Stimulated activated CD4-positive, alpha-beta T cell treated with anti-CD3 and anti-CD28 coated beads, Interleukin-12 subunit alpha, Interleukin-12 subunit beta, amount 100 ng/mL, for 24 hours (primary cell): ENCODE measurements at places on chromosomes 3 and 15.
A peak's percentile ranks its signal among the peaks of the same experiment; 100 is the strongest.

- no peak for DNase-seq
These were observed 7.5 kb downstream of the HDGFL3 start for GRCh38 chr15:83200162-83200561.

- no peak for DNase-seq
These were observed 50.2 kb downstream of the EPHB3 start for GRCh38 chr3:184611607-184612281.

DNA sequence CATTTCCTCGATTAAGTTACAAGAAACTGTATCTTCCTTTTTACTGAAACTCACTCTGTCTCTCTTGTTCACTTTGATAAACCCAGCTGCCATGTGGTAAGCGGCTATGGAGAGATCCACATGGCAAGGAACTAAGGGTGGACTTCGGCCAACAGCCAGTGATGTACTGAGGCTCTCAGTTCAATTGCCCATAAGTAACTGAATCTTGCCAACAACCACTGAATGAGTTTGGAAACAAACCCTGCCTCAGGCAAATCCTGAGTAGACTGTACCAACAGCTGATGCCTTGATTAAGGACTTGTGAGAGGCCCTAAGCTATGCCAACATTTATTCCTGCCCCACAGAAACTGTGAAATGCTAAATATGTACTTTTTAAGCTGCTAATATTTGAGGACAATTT, 433.5 kb downstream of the PLOD2 start:
- no peak for DNase-seq

GRCh38 chr15:99121691-99122410, 17.0 kb downstream of the SYNM start:
- no peak for DNase-seq

GRCh38 chr15:51600114-51600513, 22.5 kb downstream of the DMXL2 start:
- no peak for DNase-seq

DNA sequence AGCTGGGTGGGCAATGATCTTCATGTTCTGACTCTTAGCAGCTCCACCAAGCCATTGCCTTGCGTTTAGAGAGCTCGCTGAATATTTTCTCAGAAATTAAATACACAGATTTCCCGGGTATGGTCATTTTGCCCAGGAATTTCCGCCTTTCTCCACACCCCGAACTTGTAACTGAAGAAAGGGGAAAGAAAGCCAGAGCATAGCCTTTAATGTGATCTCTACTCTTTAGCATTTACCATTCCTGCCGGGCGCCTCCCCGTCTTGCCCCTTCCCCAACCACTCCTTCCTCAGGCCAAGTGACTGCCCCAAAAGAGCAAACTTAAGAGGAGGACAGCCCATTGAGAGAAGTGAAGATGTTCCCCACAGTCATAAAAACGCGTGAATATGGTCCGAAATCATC, 53.1 kb downstream of the LMCD1 start:
- no peak for DNase-seq

GRCh38 chr3:174869448-174869847, 10.3 kb downstream of the NAALADL2 start:
- no peak for DNase-seq

DNA sequence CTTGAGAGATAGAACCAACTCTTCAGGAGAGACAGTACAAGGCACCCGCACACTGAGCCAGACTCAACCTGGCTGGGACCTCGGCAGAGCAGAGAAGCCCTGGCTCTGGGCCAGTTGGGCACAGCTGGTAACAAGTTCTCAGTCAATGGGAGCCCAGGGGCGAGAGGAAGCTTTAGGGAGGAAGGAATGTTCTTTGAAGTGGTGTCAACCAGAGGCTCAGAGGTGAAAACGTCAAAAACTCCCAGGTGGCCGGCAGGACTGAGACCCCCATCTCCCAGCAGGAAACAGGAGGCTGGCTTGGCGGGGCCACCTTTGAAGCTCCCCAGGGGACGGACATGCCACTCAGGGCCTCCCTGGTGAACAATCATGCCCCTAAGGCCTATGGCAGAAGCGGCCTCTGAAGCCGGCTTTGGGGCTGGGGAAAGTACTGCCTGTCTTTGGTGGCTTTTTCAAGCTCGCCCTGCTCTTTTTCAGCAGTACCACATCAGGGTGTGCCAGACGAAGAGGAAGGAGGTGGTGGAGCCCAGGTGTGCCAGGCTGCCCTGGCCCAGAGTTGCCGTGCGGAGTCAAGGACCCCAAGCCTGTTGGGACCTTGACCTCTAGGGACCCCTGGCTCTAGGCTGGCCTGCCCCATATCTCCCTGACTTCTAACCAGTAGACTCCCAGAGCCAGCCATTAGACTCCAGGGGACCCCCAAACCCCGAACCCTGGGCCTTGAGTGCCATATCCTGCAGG, 16.7 kb upstream of the TBC1D21 start:
- DNase-seq: no peak

- DNase-seq: no peak
These were observed 19.3 kb downstream of the IFT80 start for GRCh38 chr3:160379628-160380214.

DNA sequence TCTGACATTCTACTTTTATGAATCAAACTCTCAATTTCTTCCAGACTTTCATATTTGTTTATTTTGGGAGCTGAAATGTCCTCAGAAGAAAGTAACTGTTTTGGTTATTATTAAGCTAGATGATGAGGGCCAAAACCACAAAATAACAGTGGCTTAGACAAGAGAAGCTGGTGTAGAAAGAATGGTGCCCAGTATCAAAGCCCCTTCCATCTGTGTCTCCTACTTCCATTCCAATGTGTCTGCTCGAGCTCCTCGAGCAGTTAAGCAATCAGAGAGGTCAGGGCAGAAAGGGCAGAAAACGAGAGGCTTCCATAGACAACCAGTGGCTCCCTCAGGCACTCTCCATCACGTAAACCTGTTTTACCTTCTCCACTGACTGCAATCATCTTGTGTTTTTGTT, 59.7 kb upstream of the MAGI1 start:
- no peak for DNase-seq

- DNase-seq: no peak
These were observed 314.4 kb downstream of the SHQ1 start for GRCh38 chr3:72533591-72534473.

- DNase-seq: no peak
These were observed 267.0 kb downstream of the ZMAT3 start for GRCh38 chr3:178804606-178805005.

DNA sequence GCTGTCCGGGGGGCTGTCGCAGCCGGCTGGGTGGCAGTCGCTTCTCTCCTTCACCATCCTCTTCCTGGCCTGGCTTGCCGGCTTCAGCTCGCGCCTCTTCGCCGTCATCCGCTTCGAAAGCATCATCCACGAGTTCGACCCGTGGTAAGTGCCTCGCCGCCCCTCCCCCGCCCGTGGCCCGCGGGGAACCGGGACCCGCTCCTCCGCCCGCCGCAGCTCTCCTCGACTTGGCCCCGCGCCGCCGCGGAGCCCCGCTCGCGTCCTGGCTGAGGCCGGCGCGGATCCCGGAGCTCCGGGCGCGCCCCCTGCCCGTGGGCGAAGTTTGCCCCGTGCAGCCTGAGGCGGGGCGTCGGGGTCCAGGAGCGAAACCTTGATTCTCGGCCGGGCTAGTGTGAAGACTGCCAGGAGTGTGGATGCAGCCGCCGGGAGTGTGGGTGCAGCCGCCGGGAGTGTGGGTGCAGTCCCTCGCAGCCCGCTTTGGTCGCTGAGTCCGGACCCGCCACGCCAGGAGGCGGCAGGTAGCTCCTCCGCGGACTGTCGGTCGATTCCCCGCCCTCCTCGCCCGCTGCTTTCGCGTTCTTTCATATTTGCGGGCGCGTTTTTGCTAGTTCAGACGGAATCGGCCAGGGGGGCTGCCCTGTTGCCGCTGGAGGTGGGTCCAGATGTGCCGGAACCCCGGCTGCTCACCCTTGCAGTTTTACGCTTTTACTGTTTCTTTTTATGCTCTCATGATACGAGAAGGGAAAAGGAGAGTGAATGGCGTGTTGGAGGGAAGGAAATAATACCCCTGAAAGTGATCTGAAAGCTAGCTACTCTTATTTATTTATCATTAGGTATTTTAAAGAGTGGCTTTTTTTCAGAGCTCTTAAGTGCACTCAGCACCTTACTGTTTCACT, 692 bp downstream of the STT3B start:
- peak; percentile 39 for DNase-seq

DNA sequence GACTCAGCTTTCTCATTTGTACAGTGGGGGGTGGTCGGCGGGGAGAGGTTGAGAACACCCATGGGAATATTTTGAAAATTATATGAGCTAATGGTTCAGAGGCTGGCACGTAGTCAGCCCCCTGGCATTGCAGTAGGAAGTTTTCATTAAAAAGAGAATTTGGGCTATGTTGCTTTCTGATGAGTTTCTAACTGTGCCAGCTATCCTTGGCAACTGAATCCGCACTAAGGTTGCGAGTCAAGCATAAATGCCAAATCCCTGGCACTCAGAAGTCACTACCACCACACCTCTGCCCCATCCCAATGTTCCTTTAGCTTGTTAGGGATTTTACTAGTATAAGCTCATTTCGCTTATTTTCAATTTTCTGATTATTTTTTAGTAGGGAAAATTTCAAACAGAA, 91.6 kb downstream of the DNASE1L3 start:
- no peak for DNase-seq

GRCh38 chr15:72934921-72935320, 117.3 kb upstream of the NEO1 start:
- no peak for DNase-seq

GRCh38 chr3:182384221-182384620, 409.1 kb upstream of the ATP11B start:
- DNase-seq: no peak

DNA sequence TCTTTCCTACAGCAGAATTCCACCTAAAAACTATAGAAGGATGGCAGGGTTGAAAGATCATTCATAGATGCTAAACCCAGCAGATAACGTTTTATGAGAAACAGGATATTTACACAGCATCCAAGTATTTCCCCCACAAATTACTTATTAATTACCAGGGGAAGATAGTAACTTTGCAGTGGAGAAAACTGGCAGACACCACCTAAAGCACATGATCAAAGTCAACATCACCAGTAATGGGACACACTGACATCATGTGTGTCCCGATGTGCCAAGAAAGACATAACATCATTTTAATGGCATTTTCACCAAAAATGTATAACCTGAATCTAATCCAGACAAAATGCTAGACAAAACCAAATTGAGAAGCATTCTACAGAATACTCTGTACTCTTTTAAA, 220.4 kb upstream of the THBS1 start:
- no peak for DNase-seq

- peak; percentile 47 for DNase-seq
These were observed 39.3 kb downstream of the BDH1 start for GRCh38 chr3:197516517-197516889.

GRCh38 chr15:74283368-74283767, 47.2 kb downstream of the CCDC33 start:
- no peak for DNase-seq

- DNase-seq: no peak
These were observed 212.5 kb downstream of the FMN1 start for GRCh38 chr15:32982001-32982400.

GRCh38 chr3:113441051-113441770, at the start of gene CFAP44:
TSS of gene CFAP44 (minus strand) at chr3:113441493. CDS start at chr3:113433664, 7,829 bp downstream.
- peak; percentile 31 for DNase-seq

DNA sequence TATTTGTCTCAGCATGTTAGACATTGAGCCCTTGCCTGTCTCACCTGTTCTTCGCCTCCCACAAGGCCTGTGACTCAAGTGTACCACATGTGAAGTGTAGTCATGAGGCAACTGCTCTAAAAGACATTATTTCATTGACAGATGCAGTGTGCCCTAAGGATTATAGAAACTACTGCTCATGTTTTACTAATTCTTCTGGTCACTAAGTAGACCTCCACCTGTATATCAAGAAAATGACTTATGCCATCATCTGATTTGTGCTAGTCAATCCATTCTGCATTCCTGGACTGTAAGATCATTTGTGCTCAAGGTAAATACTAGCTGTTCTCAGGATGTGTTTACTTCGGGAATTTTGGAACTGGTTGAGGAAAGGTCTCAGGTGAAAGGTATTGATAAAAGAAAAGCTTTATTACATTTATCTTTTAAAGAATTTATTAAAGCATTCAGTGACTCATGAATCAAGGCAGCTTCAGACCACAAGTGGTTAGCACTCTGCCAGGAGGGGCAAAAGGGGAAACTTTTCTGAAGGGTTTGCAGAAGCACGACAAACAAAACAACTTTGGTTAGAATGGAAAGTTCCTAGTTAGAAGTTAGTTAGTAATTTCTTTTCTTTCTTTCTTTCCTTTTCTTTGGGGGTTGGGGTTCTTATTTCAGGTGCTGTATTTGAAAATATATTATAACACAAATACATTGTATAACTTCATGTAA, 465.3 kb upstream of the CBLB start:
- peak; percentile 33 for DNase-seq

DNA sequence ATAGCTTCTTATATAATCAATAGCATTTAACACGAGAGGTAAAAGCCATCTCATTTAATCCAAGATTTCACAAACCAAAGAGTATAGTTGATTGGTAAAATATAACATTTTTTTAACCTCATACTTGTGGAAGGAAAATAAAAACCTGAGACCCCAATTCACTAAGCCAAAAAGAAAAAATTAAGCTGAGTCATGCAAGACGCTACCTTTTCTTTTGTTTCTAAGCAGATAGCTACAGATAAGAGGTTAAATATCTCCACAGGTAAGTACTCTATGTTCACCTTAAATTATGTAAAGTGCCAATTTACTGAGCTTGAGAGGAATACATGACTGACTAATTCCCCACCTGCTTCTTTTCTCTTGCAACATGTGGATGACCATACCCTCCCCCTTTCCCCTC, 656.4 kb downstream of the MECOM start:
- no peak for DNase-seq

DNA sequence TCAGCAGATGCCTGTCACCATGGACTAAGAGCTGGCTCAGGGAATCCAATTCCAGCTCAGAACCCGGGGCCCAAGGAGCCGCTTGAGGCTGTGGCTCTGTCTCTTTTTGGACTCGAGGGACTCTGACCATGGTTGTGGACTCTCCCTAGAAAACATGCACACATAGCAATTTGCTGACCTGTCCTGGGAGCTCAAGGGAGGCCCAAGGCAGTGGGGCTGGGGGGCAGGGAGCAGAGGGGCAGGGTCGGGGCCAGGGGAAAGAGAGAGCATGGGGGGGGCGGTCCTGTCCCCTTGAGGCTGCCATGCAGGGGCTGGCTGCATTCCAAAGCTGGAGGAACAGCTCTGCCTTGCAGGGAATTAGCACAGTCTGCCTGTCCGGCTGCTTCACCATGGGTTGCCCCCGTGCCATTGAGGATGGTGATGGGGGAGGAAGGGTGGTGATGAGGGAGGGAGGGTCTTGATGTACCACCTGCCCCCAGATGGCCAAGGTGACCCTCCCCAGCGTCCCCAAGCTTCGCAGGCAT, 190.1 kb downstream of the GOLGA6L6 start:
- no peak for DNase-seq
